Mucosa of descending colon (tissue), 3 donors: ENCODE measurements at places on chromosomes 12 and 14.
A peak's percentile ranks its signal among the peaks of the same experiment; 100 is the strongest.

- DNase-seq, result no peak
Measured at GRCh38 chr12:11693601-11694000, 44.1 kb downstream of the ETV6 start.

DNA sequence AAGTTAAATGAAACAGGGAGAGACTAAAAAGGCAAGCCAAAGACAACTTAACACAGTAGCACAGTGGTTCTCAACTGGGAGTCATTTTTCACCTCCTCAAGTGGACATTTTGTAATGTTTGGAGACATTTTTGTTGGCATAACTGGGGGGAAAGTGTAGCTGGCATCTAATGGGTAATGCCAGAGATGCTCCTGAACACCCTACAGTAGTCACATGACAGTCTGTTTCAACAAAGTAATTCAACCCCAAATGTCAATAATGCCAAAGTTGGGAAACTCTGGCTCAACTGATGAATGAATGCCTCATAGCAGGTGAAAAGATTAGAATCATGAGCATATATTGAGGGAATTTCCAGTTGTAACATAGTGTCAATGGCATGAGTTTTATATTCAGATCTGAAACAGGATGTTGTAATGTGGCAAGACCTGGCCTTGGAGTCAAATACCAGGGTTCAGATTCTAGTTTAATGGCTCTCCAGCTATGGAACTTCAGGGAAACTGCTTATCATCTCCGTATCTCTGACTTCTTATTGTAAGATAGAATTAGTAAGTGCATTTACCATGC is 2.4 kb upstream of the OR4K5 start:
- no peak for DNase-seq

DNA sequence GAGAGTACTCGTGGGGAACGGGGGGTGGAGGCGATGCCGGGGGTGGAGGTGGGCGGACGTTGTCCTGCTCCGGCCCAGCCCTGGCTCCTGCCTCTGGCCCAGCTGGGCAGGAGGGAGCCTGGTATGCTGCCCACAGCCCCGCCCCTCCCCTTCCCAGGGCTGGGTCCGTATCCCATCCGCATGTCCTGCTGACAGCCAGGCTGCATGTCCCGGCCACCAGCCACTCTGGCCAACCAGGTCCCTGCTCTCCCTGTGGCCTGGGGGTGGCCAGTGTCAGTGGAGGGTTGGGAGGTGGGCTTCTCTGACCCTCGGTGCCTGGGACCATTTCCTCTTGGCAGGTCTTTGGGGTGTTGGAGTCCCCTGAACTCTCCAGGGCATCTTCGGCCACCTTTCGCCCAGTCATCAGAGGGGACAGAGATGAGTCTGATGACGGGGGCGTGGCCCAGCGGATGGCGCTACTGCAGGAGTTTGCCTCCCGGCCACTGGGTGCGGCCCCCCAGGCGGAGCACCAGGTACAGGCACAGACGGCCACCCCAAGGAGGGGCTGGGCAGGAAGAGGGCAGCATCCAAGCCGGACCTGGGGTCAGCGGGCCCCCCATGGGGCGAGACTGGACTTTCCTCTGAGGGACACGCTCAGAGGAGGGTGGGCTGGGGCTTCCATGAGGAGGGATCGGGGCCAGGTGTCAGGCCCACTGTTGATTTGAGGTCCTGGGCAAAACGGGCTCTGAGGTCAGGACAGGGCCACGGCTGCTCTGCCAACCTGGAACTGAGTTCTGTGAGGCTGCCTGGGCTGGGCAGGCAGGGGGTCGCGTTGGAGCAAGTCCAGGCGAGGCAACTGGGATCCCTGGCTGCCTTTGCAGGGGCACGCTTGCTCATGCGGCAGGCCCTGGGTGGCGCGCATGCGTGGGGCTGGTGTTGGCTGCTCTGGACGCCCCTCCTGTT is 20.2 kb downstream of the CEP170B start:
- peak; percentile 4 for DNase-seq

- no peak for DNase-seq
Measured at GRCh38 chr14:75441728-75442127, 13.9 kb downstream of the JDP2 start.

DNA sequence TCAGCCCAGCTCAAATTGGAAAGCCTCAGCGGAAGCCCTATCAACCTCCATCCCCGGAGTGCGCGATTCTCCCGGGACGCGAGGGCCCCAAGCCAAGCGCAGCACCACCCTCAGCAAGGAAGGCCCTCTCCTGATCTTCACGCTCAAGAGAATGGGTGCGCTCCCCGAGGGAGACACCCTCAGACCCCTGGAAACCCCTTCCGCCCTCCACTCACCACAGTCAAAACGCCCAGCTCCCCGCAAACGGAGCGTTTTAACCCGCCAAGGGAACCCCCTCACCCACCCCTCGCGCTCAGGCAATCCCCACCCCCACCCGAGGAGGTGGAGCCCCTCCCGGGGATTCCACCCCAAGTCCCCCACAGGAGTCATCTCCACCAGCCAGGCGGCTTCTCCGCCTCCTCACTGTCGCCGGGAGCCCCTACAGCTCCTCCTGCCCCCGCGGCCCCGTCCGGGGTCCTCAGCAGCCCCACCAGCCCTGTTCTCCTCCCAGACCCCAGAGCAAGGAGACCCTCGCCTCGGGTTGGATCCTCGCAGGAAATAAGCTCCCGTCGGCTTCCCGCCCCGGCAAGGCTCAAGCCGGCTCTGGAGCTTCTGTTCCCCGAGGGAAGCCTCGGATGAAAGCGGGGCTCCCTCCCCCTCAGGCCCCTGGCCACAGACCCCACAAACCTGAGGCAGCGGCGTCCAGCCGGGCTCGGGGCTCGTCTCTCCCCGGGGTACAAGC is 507 bp downstream of the BAZ2A start:
- peak; percentile 68 for DNase-seq

GRCh38 chr12:132754160-132754932 is 7.3 kb downstream of the ANKLE2 start:
- DNase-seq, result no peak

GRCh38 chr12:62136496-62136895 is 123.7 kb upstream of the USP15 start:
- no peak for DNase-seq

DNA sequence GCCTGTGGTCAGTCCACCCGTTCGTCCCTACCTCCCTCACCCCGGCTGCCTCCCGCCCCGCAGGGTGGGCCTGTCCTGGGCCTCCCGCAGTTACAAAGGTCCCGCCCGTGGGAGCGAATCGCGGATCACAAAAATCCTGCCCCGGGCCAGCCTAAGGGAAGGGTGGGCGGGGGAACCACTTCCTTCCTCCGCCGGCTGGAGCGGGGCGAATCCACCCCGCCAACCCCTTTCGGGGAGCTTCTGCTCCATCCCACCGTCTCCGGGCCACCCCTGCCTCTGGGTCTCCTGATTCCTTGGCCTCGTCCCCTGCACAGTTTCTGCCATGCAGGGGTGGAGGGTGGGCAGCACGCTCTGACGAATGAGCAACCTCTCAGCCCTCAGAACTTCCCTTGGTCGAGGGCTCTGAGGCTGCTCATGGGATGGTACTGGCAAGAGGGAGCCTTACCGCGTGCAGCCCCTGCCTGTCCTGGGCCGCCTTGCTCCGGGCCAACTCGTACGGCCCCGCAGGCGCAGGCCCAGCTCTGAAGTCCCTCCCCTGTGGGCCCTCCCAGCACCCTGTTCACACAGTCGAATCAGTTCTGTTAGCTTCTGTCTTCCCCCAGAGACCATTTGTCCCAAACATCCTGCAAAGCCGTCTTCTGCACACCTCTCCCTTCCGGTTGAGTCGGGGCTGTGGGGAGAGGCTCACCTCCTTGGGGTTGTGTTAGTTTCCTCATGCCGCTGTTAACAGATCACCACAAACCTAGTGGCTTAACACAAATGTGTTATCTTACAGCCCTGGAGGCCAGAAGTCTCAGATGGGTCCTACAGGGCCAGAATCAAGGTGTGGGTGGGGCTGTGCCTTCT is 589 bp upstream of the HVCN1 start:
- DNase-seq, result peak; percentile 64

- DNase-seq, result no peak
Measured at GRCh38 chr12:68163560-68164081, 4.1 kb upstream of the IFNG start.

- DNase-seq, result no peak
Measured at GRCh38 chr14:91358025-91358319, 59.6 kb downstream of the CCDC88C start.

- DNase-seq, result no peak
Measured at GRCh38 chr14:65920996-65921395, 508.5 kb downstream of the FUT8 start.

GRCh38 chr14:102344084-102344483 is 18.6 kb downstream of the CINP start:
- DNase-seq, result no peak

GRCh38 chr12:2154050-2154449 is 101.3 kb downstream of the CACNA1C start:
- DNase-seq, result no peak

- DNase-seq, result no peak
Measured at GRCh38 chr12:31859232-31859977, 99.8 kb upstream of the RESF1 start.

- no peak for DNase-seq
Measured at GRCh38 chr12:124564971-124565491, 2.4 kb downstream of the NCOR2 start.

DNA sequence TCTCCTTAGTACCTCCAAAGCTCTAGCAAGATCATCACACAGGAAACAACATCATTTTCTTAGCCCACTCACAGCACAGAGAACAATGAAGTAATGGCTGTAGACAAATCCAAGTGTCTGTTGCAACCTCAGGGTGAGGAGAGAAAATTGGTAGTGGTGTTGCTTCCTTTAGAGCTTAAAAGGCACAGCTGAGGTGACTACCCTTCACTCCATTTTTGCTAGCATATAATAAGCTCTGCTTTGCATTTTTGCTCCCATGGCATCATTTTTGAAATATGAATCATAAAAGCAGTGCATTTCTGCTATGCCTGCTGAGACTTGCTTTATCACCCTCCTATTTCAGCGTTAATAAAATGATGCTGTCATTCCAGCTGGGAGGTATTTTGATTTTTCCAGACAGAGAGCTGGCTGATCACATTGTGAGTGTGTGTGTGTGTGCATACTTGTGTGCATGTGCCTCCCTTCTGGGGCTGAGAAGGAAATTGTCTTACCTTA is 18.5 kb upstream of the PCNX1 start:
- DNase-seq, result no peak

GRCh38 chr12:115456946-115457689 is 773.1 kb upstream of the TBX3 start:
- no peak for DNase-seq

DNA sequence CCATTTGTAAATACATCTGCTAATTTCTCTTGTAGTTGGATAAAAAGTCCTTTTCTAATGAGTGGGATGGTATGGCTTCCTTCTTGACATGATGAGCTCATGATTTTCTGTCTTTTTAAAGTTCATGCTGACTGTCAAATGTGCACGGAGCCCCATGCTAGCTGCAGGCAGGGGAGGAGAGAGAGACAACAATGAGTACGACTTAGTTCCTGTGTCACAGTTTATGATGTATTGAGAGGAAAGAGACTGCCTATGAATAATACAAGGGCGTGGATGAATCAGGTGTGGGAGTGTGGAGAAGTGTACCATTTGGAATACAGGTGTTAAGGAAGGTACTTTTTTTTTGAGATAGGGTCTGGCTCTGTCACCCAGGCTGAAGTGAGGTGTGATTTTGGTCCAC is 10.7 kb upstream of the TBC1D30 start:
- no peak for DNase-seq

DNA sequence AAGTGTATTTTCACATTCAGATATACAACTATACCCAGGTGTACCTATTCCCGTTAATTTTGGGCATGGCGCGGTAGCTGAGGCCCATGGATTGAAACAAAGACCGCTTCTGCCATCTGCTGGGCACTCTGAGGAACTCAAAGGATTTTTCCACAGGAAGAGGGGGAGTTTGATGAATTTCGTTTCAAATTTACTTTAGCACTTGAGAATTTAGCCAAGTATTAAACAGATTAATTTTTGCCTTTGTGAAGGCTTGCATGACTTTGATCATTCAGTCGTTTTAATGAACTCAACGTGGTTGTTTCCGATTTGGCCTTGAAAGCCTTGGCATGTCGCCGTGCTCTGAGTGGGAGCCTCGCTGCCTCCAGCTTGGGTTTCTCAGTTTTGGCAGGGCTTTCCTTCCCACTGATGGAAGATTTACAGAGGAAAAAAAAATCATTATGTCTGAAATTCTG is 153.2 kb upstream of the DDHD1 start:
- peak; percentile 56 for DNase-seq

DNA sequence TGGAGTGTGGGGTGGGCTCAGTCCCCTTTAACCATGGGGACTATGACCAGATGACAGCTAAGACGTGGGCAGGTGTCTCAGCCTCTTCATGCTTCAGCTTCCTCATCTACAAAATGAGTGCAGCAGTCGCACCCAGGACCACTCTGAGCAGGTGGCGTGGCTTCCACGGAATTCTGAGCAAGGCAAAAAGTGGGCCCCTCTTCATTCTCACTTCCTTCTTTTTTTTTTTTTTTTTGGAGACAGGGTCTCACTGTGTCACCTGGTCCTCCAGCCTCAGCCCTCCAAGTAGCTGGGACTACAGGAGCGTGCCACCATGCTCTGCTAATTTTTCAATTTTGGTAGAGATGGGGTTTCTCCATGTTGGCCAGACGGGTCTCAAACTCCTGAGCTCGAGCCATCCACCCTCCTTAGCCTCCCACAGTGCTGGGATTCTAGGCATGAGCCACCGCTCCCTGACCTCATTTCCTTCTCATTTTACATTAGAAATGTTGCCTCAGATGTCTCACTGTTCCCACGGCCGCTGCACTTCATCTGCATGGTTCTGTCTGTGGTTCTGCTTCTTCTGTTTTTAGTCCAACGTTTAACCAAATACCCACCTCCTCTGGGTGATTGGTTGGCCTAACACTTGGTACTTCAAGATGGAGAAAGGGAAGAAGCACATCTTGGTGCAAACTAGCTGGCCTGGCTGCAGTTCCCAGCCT is 41.3 kb upstream of the BCL7A start:
- DNase-seq, result no peak

GRCh38 chr12:120713861-120714482 is 3.7 kb downstream of the UNC119B start:
- peak; percentile 91 for DNase-seq

GRCh38 chr14:34044666-34045306 is 93.9 kb upstream of the EGLN3 start:
- DNase-seq, result no peak

GRCh38 chr12:100656141-100656540 is 82.7 kb downstream of the GAS2L3 start:
- no peak for DNase-seq

DNA sequence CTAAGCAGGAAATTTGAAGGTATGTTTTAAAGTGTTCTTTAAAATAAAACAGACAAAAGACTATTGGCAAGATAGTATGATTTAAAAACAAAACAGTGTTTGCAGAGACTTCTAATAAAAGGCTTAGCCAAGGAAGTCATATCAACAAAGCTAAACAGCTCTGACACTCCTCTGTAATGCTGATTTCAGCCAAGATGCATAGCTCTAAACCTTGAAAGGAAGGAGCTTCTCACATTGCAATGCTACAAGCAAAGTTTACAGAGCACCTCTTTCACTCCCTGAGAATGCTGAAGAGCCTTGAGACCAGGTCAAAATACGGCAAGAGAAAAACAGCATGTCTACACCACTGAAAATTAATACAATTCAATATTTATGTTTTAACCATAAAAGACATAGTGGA is 51.8 kb downstream of the PARP11 start:
- DNase-seq, result no peak

- DNase-seq, result no peak
Measured at GRCh38 chr14:23066368-23066767, 9.0 kb upstream of the CDH24 start.
